Activated CD4-positive, alpha-beta T cell treated with anti-CD3 and anti-CD28 coated beads, Interleukin-2, Interleukin-4, amounts not matched to agents 100 ng/mL and 50 ng/mL, durations not matched to agents 16 hours and 8 hours (primary cell): ENCODE measurements at places on chromosomes 13 and 19.

DNA sequence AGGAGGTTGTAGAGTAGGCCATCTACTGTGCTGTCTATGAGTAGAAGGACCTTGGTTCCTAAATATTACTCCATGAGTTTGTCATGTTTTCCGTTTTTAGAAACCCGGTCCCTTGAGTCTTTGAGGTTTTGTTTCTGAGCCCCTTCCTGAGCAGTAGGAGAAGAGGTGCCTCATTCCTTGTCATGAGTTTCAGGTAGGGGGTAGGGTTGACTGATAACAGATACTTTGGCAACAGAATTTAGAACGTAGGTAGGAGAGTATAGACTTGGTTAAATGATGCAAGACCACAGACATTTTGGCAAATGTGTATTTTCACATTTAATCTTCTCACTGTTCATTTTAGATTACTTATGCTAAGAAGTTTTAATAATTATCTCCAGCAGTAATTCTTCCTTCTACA lies 24.6 kb downstream of the LMO7 start:
- no peak for DNase-seq

DNA sequence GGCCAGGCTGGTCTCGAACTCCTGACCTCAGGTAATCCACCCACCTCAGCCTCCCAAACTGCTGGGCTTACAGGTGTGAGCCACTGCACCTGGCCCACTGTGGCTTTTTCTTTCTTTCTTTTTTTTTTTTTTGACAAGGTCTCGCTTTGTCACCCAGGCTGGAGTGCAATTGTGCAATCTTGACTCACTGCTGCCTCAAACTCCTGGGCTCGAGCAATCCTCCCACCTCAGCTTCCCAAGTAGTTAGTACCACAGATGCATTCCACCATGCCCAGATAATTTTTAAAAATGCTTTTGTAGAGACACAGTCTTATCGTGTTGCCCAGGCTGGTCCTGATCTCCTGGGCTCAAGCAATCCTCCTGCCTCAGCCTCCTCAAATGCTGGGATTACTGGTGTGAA lies 12.1 kb upstream of the FCGBP start:
- DNase-seq, result no peak

DNA sequence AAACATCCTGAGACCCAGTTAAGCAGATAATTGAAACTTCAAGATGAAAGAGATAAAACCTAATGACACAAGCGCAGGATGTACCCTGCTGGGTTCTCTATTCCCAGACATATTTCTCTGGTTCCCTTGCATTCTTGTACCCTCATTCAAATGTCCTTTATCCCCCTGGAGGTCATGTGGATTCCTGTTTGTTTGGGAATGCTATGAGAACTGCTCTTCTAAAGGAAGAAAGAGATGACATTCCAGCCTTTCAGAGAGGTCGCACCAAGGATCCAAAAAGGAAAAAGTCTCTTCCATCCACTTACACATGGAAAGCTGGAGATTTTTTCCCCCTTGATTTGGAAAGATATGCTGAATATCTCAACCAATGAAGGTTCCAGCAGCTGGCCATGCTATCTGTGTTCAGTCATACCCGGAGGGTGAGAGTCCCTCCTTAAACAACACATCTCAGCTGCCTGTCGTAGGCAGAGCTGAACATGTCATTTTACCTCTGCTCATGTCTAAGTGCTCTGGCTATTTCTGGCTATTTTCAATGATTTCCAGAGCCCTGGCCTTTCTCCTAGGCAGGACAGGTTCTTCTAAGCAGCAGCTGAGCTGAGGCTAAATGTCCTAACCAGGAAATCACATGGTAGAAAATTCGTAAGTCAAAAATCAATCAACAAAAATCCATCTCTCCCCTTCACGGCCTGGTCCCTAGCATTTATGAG lies 52.5 kb downstream of the C13orf42 start:
- DNase-seq, result no peak

DNA sequence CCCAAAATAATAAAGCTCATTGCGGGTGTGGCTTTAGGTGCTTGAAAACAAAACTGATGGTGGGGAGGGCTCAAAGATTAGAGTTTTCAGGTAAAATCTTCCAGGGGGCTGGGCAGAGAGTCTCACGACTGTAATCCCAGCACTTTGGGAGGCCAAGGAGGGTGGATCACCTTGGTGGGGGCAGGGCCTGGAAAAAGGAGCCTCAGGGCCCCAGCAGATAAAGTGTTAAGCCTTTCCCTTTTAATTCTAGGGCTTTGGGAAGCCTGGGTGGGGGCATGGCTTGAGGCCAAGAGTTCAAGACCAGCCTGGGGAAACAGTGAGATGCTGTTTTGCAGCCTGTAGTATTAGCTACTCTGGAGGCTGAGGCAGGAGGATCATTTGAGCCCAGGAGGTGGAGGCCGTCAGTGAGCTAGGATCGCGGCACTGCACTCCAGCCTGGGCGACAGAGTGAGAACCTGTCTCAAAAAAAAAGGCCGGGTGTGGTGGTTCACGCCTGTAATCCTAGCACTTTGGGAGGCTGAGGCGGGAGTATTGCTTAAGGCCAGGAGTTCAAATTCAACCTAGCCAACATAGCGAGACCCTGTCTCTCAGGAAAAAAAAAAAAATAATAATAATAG lies 1.7 kb downstream of the IRGQ start:
- DNase-seq, result no peak

DNA sequence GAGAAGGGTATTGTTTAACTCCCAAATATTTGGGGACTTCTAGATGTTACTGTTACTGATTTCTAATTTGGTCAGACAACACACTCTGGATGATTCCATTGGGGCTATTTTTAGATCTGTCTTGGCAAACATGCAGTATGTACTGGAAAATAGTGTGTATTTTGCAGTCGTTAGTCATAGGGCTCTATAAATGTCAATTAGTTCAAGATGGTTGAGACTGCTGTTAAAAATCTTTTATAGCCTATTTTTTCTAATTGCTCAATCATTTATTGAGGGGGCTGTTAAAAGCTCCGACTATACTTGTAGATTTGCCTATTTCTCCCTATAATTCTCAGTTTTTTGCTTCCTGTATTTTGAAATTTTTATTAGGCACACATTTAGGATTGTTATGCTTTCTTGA lies 31.4 kb downstream of the PPP5C start:
- DNase-seq, result no peak
